ENCODE measurements at places on chromosomes 12 and 14.

GRCh38 chr12:50314636-50315312 is 31.5 kb upstream of the LIMA1 start:
- DNase-seq: no peak

- peak; percentile 16 for DNase-seq
Measured at GRCh38 chr12:1630133-1630826, 1.2 kb downstream of the WNT5B start.

- no peak for DNase-seq
Measured at GRCh38 chr12:75765170-75766059, 254.0 kb upstream of the KRR1 start.

- DNase-seq: no peak
Measured at GRCh38 chr14:33835677-33836076, 115.2 kb downstream of the EGLN3 start.

GRCh38 chr12:104475271-104475670 is 18.5 kb downstream of the CHST11 start:
- DNase-seq: no peak

DNA sequence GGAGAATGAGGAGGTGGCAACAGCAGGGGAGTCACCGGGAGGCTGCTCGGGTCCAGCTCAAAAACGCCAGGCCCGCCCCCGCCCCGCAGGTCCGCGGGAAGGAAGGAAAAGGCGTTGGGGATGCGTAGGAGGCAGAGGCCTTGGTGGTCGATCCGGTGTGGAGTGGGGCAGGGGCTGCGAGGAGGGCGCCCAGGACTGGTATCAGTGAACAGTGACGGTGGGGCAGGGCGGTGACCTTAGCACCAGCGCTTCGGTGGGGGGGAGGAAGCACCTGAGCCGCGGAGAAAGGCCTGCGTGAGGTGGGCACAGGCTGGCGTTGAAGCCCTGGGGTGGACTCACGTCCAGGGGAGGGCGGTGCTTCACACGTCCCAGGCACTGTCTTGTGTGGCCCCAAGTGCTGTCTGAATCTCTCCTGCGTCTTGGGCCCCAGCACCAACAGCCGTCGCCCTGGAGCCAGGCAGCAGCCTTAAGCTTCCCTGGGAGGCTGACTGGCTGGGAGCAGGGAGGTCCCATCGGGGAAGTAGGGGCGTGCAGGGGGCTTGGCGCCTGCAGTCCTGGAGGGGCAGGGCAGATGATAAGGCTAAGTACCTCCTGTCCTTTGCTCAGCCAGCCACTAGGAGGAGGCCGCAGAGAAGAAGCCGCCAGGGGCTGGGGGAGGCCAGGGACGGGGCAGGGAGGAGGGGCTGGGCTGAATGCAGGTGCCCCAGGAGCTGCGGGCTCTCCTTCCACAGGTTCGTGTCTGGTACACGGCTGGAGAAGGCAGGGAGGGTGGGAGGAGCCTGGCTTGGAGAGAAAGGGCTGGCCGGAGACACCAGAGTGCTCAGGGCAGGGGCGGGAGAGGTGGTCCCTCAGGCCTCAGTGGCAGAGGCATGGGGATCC is 26.5 kb downstream of the ZBTB42 start:
- DNase-seq: peak; percentile 59

Measured in stimulated activated CD4-positive, alpha-beta T cell treated with anti-CD3 and anti-CD28 coated beads, Interleukin-4, amount 100 ng/mL, for 24 hours (primary cell).